Amniotic stem cell (primary cell): ENCODE measurements at places on chromosomes 2 and 18.
A peak's percentile ranks its signal among the peaks of the same experiment; 100 is the strongest.

GRCh38 chr2:168896783-168897182 is 4.3 kb upstream of the G6PC2 start:
- DNase-seq, result no peak

- no peak for DNase-seq
These were observed 360.8 kb downstream of the ALK start for GRCh38 chr2:29560566-29560965.

DNA sequence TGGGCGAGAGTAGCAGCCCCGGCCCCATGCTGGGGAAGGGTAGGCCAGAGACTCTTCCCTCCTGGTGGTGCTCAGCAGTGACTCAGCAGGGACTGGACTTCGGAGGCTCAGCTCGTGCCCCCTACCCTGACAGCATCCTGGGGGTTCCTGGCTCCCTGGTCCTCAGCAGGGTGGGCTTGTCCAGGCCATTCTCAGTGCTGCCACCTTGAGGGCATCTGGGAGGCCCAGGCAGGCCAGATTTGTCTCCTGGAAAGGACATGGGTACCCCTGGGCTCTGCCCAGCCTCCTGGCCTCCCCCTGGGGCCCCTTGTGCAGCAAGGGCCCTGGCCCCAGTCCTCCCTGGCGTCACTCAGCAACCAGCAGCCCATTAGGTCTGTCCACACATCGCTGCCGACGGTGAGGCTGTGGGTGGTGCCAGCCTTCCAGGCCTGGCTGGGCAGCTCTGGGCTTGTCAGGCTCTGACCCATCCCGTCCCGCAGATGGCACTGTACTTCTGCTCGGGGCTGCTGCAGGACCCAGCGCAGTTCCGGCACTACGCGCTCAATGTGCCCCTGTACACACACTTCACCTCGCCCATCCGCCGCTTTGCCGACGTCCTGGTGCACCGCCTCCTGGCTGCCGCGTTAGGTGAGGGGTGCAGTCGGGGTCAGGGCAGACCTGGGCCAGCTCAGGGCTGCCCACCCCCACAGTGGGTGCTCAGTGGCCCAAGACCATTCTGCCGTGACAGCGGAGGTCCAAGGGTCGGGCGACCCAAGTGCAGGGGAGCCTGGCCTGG is 45.0 kb upstream of the ALPP start:
- DNase-seq, result no peak

DNA sequence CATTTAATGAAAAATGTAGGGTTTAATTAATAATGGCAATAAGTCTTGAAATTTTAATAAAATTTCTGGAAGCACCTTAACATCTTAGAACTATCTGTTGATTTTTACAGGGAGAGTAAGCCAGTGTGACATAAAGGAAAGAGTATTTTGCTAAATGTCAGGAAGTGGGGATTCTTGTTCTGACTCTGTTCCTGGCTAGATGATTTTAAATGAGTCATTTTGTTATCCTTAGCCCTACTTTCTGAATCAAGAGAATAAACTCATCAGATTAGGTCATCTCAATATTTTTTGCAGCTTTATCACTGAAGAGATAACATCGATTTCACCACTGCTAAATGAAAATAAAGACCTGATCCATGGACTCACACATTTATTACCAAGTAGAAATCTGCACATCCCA is 377.5 kb upstream of the CYRIA start:
- DNase-seq, result peak; percentile 26

DNA sequence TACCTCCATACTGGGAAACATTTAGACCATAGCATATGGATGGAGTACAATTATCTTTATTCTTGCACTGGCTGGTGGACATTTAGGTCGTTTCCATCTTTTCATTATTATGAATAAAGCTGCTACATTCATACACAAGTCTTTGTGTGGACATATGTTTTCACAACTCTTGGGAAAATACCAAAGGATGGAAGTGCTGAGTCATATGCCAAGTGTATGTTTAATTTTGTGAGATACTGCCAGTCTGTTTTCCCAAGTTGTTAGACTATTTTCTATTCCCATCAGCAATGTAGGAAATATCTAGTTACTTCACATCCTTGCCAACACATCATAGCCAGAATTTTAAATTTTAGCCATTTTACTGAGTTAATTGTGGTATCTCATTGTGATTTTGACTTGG is 91.5 kb downstream of the GALNT13 start:
- DNase-seq, result no peak

- no peak for DNase-seq
These were observed 38.8 kb downstream of the TMEM178A start for GRCh38 chr2:39704540-39704939.

DNA sequence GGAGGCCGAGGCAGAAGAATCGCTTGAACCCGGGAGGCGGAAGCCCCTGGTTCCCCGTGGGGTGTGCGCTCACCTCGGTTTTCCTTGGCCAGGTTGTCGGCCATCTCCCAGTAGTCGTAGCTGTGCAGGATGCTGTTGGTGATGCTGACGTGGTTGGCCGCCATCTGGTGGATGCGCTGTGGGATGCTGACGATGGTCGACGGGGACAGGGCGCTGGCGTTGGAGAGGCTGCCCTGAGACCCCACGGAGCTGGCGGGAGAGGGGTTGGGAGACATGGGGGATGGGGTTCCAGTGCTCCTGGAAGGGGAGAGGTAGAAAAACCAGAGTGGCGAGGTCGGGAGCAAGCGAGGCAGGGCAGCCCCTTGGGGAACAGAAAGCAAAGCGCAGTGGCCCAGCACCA is 64.4 kb upstream of the REV1 start:
- DNase-seq, result no peak

DNA sequence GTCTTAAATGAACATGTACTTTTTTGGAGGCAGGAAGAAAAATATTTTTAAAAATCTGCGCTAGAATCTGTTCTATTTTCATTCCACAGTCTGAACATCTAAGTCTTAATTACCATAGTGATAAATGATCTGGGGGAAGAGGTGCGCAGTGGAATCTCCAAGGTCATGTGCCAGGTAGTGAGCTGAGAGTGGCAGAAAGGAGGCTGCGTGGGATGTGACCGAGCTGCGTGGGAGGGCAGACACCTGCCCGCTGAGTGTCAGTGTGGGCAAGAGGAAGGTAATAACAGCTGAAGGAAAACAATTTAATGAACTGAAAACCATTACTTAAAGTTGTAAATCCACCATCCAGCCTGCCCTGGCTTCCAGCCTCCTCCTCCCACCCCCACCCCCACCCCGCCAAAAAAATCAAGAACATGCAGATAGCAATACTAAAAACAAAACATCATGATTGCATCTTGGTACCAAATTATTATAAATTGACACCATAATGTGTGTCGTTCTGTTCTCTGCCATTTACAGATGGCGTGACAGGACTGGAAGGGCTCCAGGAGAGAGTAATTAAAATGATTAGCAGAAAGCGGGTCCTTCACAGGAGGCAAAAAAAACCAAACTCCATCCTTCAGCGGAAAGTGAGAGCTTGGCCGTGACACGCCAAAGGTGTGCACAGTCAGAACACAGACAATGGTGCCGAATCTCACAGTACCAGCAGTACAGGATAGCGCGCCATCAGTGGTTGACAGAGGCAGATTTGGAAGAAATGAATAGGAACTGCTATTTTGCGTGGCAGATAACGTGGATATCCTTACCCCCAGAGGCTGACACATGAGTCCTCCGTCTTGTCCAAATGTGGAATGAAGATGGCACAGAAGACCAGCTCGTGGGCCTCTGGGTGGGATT is 11.4 kb upstream of the DTNB start:
- no peak for DNase-seq

DNA sequence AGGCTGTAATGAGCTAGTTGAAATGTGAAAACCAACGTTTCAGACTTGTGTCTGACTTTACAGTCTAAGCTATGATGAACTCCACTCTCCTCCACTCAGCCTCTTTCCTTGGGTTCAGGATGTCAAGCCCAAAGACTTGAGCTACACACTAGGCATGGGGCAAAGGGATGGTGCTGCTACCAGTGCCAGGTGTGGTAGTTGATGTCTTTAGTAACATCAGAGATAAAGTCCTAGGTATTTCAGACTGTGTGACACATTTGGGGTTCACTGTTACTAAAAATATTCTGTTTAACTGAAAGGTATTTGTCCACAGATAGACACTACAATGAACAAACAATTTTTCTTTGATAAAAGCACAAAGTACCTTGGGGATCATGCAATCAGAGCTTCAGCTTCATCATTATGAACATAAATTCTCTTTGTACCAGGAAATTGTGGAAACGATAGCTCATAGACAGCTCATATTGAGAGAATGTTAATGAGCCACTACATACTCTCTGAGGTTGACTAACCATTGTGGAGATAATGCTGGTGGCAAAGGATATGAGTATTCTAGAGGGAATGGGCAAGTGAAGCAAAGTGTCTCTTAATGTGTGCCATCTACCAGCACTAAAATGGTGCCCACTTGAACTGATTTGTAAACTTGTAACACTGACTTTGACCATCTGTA is 253.7 kb upstream of the THUMPD2 start:
- DNase-seq, result peak; percentile 84

DNA sequence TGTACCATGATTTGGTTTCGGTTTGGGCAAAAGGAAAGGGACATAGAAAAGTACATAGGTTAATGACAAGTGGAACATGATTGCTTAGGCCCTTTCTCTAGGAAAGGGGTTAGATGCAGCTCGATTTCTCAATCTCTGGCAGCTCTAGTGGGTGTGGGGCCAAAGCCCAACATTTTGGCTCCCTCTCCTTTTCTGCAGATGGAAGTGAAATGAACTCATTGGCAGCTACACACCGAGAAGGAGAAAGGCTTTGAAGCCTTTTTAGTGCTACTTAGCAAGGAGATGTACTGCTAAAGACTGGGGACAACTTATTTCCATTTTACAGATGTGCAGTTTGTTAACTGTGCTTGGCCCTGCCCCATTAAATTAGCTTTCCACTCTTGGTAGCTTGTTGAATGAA is 93.8 kb downstream of the LYPD6B start:
- DNase-seq, result no peak

DNA sequence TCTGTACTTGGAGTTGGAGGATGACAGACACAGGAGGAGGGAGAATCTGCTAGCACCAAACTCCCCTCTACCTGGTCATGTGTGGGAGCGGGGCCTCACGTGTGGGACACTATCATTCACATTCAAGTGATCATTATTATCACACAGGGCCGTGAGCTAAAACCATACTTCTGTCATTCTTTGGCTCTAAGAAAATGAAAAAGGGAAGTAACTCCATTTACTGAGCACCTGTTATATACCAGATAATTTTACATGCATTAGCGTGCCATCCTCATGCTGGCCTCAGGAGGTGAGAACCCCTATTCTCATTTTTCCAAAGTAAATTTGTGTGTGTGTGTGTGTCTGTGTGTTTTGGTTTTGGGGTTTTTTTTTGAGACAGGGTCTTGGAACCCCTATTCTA is 150.1 kb downstream of the GLI2 start:
- DNase-seq, result no peak

DNA sequence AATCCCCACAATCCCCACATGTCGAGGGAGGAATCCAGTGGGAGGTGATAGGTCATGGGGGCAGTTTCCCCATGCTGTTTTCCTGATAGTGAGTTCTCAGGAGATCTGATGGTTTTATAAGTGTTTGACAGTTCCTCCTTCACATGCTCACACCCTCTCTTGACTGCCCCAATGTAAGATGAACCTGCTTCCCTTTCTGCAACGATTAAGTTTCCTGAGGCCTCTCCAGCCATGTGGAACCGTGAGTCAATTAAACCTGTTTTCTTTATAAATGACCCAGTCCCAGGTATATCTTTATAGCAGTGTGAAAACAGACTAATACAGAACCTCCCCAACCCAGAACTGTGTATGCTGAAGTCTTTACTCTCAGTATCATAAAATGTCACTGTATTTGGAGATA is 289.5 kb upstream of the MMADHC start:
- DNase-seq, result no peak

GRCh38 chr2:32289165-32289999 is 11.7 kb downstream of the YIPF4 start:
- DNase-seq, result peak; percentile 37

DNA sequence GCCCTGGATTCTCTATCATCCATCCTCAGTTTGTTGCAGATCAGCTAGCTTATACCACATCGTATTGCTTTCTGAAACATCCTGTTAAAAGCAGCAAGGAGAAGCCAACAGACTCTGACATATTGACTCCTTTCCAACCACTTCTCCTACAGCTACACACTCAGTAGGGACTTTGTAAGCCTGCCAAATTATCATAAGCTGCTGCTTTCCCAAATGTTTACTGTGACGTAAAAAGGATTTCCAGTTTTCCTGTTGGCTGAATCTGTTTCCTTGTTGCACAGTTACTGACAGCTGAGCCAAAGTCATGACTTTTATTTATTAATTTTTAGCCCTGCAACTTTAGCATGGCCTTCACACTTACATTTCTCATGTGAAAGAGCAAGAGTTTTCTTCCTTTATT is 294.3 kb downstream of the KCNJ3 start:
- DNase-seq, result no peak
